GM18507 (cell line): ENCODE measurements at places on chromosomes 12 and 14.

- no peak for DNase-seq
Measured at GRCh38 chr14:58733451-58734208, 95.9 kb downstream of the DACT1 start.

- no peak for DNase-seq
Measured at GRCh38 chr14:104157016-104157928, 18.9 kb downstream of the KIF26A start.

DNA sequence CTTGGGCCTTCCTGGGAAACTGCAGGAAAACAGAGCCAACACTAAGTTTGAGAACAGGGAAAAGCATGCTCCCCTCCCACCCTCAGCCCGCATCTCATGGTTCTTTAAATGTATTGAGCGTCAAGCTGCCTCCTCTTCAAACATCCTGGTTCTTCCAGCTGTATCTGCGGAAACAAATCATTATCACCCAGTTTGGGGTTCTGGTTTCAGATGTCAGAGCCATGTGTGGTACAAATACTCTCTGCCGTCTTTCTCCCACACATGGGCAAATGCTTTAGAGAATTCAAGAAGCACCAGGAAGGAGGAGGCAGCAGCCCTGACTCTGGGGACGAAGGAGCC lies 29.1 kb downstream of the JDP2 start:
- DNase-seq = no peak

- no peak for DNase-seq
Measured at GRCh38 chr14:100542619-100543205, 44.5 kb downstream of the BEGAIN start.

DNA sequence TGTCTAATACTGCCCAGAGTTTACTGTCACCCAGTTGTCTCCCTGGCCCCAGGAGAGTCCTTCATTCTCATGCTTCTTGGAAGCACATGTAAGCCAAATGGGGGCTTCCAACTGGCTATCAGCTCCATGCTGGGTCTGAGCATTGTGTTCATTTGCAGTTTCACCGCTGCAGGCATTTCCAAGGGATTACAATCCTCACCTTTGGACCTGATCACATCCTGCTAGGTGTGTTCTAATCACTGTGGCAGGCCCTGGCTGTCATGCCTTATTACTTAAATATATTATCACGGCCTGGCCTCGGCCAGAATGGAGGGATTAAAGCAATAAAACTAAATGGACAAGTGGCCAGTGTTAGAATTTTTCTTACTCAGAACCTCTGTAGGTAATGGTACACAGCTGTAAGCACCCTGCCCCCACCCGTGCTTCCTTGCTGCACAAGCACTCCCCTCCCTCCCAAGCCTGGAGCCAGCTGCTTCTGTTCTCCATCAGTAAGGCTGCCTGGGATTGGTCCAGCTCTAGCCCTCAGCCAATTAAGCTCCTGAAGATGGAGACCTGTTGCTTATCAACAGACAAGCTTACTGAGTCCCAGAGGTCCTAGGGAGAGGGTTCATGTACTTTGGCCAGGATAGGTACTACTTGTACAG lies 175.9 kb upstream of the RBM19 start:
- DNase-seq = no peak

DNA sequence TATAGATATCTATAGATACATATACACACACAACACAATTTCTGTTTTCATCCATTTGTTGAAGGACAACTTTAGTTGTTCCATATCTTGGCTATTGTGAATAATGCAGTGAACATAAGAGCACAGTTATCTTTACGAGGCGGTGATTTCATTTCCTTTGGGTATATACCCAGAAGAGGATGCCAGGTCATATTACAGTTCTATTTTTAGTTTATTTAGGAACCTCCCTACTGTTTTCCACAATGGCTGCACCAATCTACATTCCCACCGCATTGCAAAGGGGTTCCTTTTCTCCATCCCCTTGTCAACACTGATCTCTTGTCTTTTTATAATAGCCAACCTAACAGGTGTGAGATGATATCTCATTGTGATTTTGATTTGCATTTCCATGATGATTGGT lies 143.4 kb upstream of the ARHGAP5 start:
- no peak for DNase-seq

DNA sequence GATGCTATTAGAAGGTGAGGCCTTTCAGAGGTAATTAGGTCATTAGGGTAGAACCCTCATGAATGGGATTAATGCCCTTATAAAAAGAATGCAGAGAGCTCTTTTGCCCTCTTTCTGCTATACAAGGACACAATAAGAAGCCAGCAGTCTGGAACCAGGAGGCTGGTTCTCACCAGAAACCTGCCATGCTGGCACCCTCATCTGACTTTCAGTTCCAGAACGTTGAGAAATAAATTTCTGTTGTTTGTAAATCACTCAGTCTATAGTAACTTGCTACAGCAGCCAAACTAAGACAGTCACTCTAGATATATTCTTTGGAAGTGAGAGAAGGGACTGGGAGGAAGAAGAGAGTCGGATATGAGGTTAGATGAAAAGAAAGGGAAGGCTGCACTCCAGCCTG lies 125.0 kb upstream of the MYF6 start:
- DNase-seq = no peak

GRCh38 chr12:91210618-91211017 lies 28.0 kb upstream of the DCN start:
- no peak for DNase-seq

- no peak for DNase-seq
Measured at GRCh38 chr12:43896496-43896895, 60.6 kb downstream of the TMEM117 start.

GRCh38 chr12:107437954-107438353 lies 247.6 kb upstream of the PWP1 start:
- no peak for DNase-seq

GRCh38 chr14:71365361-71365760 lies 458.1 kb downstream of the PCNX1 start:
- no peak for DNase-seq

GRCh38 chr14:68390741-68391140 lies 402.1 kb downstream of the ZFP36L1 start:
- no peak for DNase-seq

DNA sequence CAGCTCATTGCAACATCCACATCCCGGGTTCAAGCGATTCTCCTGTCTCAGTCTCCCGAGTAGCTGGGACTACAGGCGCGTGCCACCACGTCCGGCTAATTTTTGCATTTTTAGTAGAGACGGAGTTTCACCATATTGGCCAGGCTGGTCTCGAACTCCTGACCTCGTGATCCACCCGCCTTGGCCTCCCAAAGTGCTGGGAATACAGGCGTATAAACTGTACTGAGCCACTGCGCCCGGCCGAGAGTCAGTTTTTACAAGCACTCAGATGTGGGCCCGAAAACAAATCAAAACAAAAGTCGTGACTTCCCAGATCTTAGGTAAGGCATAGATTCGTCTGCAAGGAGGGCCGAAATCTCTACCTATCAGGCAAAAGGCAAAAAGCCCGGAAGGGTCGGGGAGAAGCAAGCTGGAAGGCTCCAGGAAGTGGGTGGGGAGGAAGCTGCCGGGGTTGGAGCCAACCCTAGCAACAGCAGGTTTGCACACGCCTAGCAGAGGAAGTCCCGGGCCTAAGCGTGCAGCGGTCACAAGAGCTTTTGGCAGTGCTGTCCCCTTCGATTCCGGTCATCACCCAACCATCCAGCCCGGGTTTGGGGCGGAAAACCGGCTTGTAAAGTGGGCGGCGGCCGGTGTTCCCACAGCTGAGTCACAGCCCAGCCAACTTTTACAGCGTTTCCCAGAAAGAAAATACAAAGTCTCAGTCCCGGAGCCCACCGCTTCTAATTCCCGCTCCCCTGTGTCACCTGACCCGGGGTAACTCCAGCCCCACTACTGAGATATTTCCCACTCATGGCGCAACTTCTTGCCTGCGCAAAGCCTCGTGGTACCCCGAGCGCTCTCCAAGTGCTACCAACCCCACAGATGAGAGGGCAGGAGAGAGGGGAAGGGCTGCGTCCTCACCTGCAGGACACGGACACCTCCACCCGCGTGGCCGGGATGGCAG lies 583 bp downstream of the CPNE8 start:
- DNase-seq = no peak

- DNase-seq = no peak
Measured at GRCh38 chr14:50846226-50846880, 15.4 kb upstream of the NIN start.

DNA sequence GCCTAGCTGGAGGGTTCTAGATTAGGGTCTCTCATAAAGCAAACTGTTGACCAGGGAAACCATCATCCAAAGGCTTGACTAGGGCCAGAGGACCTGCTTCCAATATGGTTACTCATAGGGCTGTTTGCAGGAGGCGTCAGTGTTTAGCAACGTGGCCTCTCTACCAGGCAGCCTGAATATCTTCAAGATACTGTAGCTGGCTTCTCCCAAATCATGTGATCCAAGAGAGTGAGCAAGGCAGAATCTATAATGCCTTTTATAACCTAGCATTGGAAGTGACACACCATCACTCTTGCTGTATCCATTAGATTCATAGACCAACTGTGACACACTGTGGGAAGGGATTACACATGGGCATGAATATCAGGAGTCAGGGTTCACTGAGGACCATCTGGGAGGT lies 17.3 kb downstream of the TPH2 start:
- no peak for DNase-seq

- DNase-seq = no peak
Measured at GRCh38 chr12:2169940-2170339, 117.2 kb downstream of the CACNA1C start.

- DNase-seq = no peak
Measured at GRCh38 chr14:64201296-64201695, 92.9 kb downstream of the ESR2 start.

- no peak for DNase-seq
Measured at GRCh38 chr14:57820581-57820980, 45.3 kb downstream of the SLC35F4 start.

- no peak for DNase-seq
Measured at GRCh38 chr12:108349278-108349688, 10.2 kb upstream of the CMKLR1 start.

DNA sequence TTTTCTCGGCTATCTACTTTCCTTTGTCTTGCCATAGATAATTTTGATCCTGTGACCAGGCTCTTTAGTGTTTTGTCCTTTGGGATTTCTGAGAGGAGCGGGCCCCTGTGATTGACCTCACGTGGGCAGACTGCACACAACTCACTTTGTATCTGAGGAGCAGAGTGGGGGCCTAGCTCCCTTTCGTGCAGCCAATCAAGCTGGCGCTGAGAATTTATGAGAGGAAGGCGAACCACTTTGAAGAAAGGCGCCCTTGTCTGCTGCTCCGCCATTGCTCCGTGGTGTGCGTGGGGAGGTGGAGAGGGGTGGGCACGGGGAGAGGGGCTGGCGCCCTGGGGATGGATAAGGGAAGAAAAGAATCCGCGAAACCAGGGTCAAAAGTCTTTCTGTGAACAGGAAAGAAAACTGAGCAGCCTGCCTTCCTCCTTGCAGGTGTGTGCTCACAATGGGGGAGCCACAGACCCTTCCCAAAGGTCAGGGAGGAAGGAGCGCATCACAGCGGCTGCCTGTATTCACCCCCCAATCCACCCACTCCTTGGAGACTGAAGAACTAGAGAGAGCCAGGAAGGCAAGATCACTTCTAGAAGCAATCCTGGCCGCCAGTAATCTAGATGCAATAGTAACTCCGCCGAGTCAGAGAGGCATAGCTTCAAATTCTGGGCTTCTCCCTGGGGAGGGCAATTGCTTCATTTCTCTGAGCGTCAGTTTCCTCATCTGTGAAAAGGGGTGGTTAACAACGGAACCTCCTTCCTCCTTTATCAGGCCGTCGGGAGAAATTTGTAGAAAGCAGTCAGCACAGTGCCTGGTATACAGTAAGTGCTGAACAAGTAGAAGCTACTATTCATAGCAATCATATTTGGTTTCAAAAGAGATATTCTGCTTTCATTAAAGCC lies 24.9 kb upstream of the MED13L start:
- DNase-seq = no peak

DNA sequence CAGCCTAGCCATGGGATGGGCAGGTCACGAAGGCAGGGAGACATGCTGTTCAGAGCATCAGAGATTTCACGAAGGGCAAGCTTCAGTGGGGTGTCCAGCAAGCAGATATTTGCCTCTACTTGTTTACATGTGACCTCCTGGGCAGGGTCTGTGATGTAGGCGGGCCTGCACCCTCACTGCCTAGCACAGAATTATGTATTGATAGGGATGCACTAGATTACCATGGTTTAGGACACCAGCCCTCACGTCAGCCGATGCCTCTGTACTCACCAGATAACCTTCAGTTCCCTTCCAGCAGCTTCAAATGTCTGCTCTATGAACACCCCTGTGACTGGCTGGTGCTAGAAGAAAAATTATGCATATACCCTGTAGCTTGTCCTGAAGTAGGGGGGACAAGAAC lies 5.1 kb upstream of the EIF5 start:
- DNase-seq = no peak

DNA sequence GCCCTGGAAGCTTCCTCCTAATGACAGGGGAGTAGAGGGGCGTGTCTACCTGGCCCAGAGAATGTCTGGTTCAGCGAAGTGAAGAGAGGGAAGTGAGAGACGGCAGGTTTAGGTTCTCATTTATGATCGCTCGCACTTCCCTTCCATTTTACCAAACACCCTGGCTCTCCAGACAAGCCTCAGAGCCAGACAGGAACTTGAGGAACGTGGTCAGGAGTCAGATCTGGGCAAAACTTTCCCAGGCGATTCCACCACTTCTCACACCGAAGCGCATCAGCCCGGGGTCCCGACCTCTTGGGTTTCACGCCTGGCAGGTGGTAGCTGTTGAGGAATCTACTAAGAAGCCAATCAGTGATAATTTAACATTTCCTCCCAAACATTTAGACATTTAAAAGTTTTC lies 21.3 kb downstream of the ACTN1 start:
- DNase-seq = no peak

- no peak for DNase-seq
Measured at GRCh38 chr12:57694459-57695019, 607 bp downstream of the OS9 start.

- peak; percentile 42 for DNase-seq
Measured at GRCh38 chr14:94689218-94689984, 77.2 kb downstream of the SERPINA3 start.

DNA sequence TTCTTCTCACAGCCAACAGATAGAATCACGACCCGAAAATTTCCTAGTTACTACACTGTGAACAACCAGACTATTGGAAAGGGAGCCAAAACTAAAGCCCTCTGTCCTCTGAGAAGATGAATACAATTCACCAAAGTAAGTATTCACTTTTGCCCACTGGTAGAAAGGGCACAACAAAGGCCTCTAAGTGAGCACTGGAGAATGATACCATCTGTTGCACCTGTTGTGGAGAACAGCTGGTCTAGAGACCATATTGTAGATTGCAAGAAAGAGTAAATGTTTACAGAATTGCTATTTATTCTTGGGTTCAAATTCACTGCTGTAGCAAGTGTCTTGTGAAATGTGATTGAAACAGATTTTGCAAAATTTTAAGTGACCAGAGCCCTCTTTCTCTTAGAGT lies 46.9 kb upstream of the ANO6 start:
- DNase-seq = no peak

GRCh38 chr12:49413796-49414195 lies 46.5 kb downstream of the SPATS2 start:
- no peak for DNase-seq
